ENCODE measurements at places on chromosomes 7 and 10. TPM values are rescaled to one million over a fixed set of nuclear protein-coding genes. Genes with fewer than 3 reads are reported as not detected.

Gene NPC1L1
- polyA plus RNA-seq, result not detected

Gene NRP1
- 175 TPM for polyA plus RNA-seq

Gene WASL
- 21.5 TPM for polyA plus RNA-seq

Gene ANKRD1
- polyA plus RNA-seq, result 3.7 TPM

Gene DGKB
- polyA plus RNA-seq, result 0.43 TPM

Gene DYDC1
- polyA plus RNA-seq, result not detected

Gene PRSS1
- polyA plus RNA-seq, result not detected

Gene JCAD
- polyA plus RNA-seq, result 17.1 TPM

Gene C10orf105
- 0.06 TPM for polyA plus RNA-seq

GRCh38 chr7:130611218-130611617 lies 57.3 kb downstream of the COPG2 start:
- no peak for DNase-seq

GRCh38 chr10:8137726-8138125 lies 83.2 kb downstream of the GATA3 start:
- no peak for DNase-seq

DNA sequence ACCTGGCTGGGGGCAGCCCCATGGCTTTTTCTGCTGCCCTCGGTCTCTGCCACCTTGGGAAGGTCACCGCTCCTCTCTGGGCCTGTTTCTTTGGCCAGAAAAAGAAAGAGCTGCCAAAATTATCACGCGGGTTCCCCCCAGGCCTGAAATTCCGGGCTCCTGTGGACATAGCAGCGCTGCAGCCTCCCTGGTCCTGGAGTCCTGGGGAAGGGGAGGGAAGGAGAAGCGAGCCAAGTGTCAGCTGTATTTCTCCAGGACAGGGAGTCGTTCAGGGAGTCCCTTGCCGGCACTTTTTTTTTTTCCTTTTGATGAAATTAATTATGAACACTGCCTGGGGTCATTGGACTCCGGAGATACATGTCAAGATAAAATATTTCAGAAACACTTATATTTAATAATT lies 152.3 kb upstream of the GPR26 start:
- DNase-seq, result no peak

- DNase-seq, result peak; percentile 77
These were observed 35.5 kb upstream of the NCAPG2 start for GRCh38 chr7:158740013-158740656.

- DNase-seq, result peak; percentile 89
These were observed 6.6 kb downstream of the C10orf90 start for GRCh38 chr10:126663880-126664279.

- DNase-seq, result no peak
These were observed 400.3 kb upstream of the PRKCQ start for GRCh38 chr10:6980353-6980752.

DNA sequence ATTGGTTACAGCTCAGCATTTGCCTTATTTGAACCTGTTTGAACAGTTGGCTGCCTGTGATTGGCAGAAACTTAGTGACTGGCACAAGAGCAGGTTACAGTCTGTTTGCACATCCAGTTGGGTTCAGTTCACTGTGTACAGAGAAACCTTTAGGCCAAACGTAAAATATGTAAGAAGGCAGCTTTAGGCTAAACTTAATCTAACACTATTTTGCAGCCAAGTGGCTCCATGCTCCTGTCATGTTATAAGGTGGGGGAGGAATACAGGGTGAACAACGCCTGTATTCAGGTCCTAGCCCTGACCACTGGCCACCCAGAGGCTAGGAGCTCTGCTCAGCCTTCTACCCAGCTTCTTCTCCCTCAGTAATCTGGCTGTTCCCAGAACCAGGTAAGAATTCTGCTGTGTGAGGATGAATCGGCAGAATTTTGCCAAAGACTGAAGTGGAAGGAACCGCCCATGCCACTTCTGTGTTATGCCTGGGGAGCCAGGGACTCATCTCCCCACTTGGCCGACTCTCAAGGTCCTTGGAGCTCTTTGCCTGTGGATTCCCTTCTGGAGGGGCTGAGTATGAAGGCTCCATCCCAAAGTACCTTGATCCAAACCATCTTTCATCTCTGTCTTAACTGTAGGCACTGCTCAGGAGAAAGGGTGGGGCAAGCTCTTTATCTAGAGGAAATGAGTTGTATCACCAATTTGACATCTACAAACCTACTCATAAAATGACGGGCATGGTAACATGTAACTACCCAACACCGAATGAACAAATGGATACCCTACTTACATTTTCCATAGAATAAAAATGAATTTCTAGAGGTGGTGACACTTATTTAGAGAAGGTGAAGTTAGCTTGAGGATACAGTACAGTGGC lies 164.4 kb upstream of the NAMPT start:
- DNase-seq, result no peak

DNA sequence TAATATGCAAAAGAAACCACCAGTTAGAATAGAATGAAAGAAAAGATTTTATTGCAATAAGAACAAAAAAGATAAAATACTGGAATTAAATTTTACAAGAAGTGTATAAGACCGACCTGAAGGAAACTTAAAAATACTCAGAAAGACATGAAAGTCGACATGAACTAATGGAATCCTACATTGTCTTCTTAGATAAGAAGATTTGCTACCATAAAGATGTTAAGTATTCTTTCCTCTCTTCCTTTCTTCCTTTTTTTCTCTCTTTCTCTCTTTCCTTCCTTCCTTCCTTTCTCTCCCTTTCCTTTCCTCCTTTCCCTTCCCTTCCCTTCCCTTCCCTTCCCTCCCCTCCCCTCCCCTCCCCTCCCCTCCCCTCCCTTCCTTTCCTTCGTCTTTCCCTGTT lies 6.5 kb downstream of the TAS2R60 start:
- no peak for DNase-seq

DNA sequence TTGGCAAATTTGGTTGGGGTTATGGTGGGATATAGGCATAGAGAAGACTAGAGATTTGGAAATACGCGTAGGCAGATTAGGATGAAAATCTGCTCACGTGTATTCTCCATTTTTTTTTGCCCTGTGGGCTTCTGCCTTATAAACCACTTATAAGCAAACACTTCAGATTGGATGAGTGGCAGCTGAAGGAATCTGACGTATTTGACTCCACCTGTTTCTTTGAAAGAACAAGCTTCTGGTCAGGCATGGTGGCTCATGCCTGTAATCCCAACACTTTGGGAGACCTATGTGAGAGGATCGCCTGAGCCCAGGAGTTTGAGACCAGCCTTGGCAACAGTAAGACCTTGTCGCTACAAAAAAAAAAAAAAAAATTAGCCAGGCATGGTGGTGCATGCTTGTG lies 5.1 kb downstream of the STK31 start:
- no peak for DNase-seq

GRCh38 chr10:43204943-43205671 lies 61.8 kb downstream of the RASGEF1A start:
- DNase-seq, result peak; percentile 78

GRCh38 chr10:79202188-79203013 lies 133.6 kb downstream of the ZMIZ1 start:
- DNase-seq, result peak; percentile 49

- DNase-seq, result no peak
These were observed 34.1 kb upstream of the ARHGAP22 start for GRCh38 chr10:48638739-48639527.

DNA sequence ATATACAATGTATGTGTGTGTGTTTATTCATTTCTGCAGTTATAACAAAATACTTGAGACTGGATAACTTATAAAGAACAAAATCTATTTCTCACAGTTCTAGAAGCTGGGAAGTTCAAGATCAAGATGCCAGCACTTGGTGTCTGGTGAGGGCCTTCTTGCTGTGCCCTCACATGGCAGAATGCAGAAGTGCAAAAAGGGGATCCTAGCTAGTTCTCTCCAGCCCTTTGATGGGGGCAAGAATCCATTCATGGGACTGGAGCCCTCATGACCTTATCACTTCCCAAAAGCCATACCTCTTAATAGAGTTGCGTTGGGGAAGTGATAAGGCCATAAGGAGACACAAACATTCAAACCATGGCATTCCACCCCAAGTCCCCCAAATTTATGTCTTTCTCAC lies 8.4 kb downstream of the GRB10 start:
- DNase-seq, result no peak

- DNase-seq, result peak; percentile 71
These were observed 108.1 kb upstream of the AGR3 start for GRCh38 chr7:16989811-16990413.

GRCh38 chr7:136677471-136678365 lies 190.7 kb upstream of the CHRM2 start:
- DNase-seq, result peak; percentile 70

DNA sequence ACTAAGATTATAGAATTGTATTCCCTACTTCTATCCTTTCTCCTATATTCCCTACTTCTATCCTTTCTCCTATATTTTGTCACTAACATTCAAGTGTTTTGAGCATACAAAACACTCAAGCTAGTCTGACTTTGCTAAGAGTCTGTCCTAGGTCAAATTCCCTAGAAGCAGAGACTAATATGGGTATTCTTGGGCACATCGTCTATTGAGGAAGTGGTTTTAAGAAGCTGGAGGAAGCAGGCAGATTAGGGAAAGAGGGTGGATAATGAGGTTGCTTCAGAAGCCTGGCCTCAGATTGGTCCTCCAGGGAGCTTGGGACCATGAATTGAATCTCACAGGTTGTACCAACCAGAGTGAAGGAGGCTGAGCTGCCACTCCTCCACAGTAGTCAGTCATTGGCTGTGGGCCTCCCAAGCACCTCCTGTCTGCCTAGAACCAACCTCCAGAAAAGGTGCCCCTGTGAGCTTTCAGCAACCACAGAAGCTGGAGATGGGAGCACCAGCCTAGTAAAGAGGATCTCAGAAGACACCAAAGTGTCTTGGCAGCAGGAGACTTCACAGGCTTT lies 295.9 kb upstream of the PHF14 start:
- no peak for DNase-seq

DNA sequence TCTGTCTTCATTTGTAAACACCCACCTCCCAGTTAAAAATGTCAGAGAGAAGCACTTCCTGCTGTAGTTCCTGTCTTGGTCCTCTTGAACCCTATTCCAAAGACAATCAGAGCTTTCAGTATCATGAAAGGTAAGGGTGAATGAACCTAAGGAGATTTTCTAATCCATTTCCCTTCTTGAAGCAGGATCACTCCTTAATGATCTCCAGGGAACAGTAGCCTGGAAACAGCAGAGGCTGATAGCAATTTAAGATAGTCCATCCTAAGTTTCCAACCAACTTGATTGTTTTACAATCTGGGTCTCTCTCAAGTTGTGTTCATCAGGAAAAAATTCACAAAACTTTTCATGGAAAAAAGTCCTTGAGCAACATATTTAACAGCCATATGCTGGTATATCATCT lies 273.6 kb downstream of the NEBL start:
- DNase-seq, result no peak

DNA sequence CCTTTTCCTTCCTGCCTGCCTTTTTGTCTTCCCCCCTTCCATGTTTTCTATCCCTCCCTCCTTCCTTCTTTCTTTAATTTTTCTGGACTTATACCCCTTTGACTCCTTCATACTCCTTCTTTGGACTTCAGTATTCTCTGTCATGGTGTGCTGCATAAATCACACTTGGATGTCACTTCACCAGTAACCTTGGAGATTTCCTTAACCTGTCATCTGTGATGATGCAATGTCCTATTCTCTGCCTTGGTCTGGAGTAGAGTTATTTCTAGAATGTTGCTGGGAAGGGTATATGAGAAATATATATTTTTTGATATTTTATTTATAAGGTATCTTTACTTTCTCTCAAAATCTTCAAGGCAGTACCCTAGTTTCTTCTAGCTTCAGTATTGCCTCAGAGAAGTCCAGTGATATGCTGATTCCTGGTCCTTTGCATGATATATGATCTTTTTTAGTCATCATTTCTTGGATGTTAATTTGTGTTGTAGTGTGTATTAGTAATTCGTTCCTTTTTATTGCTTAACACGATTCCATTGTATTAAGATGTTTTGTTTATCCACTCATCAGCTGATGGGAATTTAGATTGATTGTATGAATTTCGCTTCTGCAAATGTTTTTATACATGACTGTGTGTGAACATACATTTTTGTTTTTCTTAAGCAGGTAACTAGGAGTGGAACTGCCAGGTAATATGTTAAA lies 206.9 kb upstream of the MBL2 start:
- DNase-seq, result no peak

- no peak for DNase-seq
These were observed 227.9 kb downstream of the GATA3 start for GRCh38 chr10:8282340-8282739.

- no peak for DNase-seq
These were observed 16.9 kb downstream of the PRF1 start for GRCh38 chr10:70585578-70586169.

DNA sequence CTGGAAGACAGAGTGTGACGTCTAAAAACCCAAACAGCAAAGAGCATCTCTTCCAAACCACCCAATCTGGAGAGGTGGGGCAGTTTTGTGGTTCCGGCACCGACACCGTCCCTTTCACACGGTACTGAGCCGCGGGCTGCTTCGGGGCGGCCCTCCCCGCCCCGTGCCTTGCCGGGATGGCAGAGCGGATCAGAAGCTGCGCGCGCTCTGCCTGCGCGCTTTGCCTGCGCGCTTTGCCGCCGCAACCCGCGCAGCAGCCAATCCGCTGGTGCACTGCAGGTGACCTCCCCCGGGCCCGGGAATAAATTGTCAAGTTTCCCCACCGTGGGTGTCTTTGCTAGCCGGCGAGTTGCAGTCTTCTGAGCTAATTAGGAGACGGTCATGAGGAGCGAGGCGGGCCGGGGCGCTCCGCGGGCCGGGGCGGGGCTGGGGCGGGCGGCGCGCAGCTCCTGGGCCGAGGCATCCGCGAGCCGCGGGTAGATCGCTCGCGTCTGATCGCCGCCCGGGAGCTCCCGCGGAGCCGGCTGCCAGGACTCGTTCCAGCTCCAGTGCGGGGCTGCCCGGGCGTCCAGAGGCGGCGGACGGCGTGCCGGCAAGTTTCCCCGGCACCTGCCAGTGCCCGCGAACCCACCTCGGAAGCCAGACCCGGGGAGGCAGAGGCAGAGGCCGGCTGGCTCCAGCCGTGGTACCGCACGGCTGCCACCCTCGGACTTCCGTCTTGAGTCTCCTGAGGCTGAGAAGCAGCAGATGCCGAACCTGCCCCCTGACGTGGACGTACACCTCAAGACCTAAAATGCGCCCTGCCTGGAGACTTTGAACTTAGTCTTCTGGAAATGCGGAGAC lies 536.0 kb upstream of the GALNT17 start:
- peak; percentile 31 for DNase-seq

DNA sequence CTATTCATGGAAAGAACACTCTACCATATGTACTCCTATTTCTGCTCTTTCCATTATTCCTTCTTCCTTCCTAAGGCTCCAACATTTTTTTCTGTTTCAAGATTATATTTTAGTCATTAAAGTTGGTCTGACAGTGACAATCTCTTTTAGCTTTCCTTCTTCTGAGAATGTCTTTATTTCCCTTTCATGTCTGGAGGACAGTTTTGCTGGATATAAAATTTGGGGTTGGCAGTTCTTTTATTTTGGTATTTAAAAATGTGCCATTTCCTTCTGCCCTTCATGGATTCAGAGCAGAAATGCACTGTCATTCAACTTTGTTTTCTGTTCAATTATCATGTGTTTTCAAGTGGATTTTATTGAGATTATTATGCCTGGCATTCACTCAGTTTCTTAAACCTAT lies 53.1 kb downstream of the VSTM4 start:
- DNase-seq, result no peak

All from GM23248 (cell line).